Left lung (tissue), 14 donors: ENCODE measurements at places on chromosomes 3 and 15. TPM values are rescaled to one million over a fixed set of nuclear protein-coding genes. Genes with fewer than 3 reads are reported as not detected.

The CAND2 gene
- total RNA-seq, result 7.8 TPM

The IQCF6 gene
- not detected for total RNA-seq

The EID1 gene
- 91.5 TPM for total RNA-seq

The TYRO3 gene
- 11.2 TPM for total RNA-seq

The KCNAB1 gene
- total RNA-seq, result 0.58 TPM

- no peak overlapping the region for H3K4me3 ChIP-seq
- no peak for DNase-seq
- H3K27me3 ChIP-seq, result peaks cover 8% of the 10 kb centered on the region
- no peaks in the 10 kb centered on the region for H3K4me1 ChIP-seq
- no peaks in the 10 kb centered on the region for H3K36me3 ChIP-seq
These were observed 10.4 kb upstream of the BAHD1 start for GRCh38 chr15:40430271-40430805.

DNA sequence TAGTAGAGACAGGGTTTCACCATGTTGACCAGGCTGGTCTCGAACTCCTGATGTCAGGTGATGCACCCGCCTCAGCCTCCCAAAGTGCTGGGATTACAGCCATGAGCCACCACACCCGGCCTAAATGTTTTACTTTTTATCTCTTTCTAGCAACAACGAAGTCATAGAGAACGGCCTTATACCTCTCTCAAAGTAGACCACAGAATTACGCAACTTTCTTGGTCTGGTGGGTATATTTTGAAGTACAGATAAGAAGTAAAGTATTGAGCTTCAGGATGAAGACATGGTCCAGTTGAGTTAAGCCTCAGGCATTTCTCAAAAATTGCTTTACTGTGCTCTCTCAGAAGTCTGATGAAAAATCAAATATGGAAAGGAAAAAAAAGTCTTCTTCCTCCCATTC lies 30.6 kb downstream of the FAM240A start:
- no peaks in the 10 kb centered on the region for H3K4me1 ChIP-seq
- no peak overlapping the region for H3K27ac ChIP-seq
- no peak overlapping the region for H3K4me3 ChIP-seq
- no peaks in the 10 kb centered on the region for H3K27me3 ChIP-seq

DNA sequence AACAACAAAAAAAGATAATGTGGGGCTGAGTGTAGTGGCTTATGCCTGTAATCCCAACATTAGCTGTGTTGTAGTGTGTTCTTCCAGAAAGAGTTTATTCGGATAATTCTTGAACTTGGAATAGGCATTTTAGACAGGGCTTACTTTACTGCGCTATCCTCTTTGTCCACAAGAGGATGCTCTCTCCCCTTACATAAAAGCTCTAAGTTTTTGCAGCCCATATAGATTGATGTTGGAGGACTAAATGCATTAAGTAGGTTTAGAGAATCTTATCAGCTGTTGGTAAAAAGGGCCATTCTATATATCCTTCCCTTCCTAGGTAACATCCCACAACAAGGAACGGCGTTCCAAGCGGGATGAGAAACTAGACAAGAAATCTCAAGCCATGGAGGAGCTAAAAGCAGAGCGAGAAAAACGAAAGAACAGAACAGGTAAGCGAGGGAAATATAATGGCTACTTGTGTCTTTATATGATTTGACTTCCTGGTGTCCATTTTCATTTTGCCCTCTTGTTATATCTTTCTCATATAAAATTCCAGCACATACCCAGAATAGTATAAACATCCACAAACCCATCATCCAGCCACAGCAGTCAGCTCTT lies 27.8 kb upstream of the ITPKA start:
- H3K4me1 ChIP-seq, result no peaks in the 10 kb centered on the region
- H3K27ac ChIP-seq, result no peak overlapping the region
- no peaks in the 10 kb centered on the region for H3K27me3 ChIP-seq

GRCh38 chr3:127574880-127575878 lies 15.4 kb downstream of the TPRA1 start:
- DNase-seq, result peak; percentile 83
- no peaks in the 10 kb centered on the region for H3K27me3 ChIP-seq
- no peak overlapping the region for H3K4me3 ChIP-seq
- no peak overlapping the region for H3K27ac ChIP-seq

GRCh38 chr15:73942751-73943270 lies 16.5 kb downstream of the LOXL1 start:
- H3K27ac ChIP-seq, result no peak overlapping the region
- no peak for DNase-seq
- no peaks in the 10 kb centered on the region for H3K27me3 ChIP-seq
- H3K36me3 ChIP-seq, result no peaks in the 10 kb centered on the region
